ENCODE measurements at places on chromosomes 4 and X. TPM values are rescaled to one million over a fixed set of nuclear protein-coding genes. Genes with fewer than 3 reads are reported as not detected.

DNA sequence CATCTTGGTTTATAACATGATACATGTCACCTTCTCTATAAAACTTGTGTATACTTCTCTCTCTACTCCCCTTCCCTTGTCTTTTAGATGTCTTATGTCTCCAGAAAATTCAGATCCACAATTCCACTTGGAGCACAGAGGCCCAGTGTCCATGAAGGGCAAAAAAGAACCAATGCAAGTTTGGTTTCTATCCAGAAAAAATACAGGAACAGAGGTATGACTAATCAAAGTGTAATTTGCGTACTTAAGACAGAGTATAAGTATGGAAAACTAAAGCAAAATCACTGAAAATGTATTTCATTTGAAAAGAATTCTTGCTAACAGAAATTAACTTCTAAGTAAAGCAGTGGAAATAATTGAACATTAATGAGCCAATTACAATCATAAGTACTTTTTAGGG is 46.2 kb downstream of the GUCY1B1 start:
- no peak overlapping the region for H3K4me3 ChIP-seq
- H3K27ac ChIP-seq, result no peak overlapping the region
- H3K4me1 ChIP-seq, result no peaks in the 10 kb centered on the region
- no peaks in the 10 kb centered on the region for H3K27me3 ChIP-seq

The DCLK2 gene
- 2.7 TPM for total RNA-seq

DNA sequence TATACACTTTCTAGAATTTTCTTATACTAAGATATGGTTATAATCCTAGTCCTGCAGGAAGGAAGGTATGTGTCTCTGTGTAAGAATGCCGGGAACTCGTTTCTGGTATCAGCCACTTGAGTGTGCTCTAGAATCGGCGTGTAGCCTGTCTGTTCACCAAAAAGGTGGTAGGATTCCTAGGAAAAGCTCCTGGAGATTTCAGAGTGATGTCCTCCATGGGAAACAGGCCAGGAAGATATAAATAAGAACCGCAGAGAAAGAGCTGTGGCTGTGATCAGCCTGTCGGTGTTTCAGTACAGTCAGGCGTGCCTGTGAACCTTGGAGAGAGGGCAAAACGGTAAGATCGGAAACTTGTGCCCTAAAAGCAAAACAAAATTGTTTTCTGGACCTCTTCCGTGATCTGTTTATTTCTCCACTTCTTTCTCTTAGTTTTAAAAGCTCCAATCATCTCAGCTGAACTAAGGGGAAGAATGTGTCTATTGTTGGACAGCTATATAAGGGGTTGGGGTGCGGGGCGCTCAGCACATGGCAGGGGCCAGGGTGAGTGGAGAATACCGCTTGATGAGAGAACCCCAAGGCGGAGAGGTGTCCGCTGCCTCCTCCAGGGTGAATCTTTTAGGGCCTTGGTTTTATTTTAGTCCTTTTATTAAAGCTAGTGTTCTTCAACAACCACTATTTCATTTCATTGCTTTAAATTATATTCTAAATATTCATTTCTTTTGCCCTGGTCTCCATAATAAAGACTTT is 303.8 kb upstream of the TENM3 start:
- peaks cover 5% of the 10 kb centered on the region for H3K27me3 ChIP-seq
- H3K4me1 ChIP-seq, result no peaks in the 10 kb centered on the region
- DNase-seq, result no peak
- H3K36me3 ChIP-seq, result no peaks in the 10 kb centered on the region
- no peak overlapping the region for H3K27ac ChIP-seq

The PABPC1L2A gene
- not detected for total RNA-seq

DNA sequence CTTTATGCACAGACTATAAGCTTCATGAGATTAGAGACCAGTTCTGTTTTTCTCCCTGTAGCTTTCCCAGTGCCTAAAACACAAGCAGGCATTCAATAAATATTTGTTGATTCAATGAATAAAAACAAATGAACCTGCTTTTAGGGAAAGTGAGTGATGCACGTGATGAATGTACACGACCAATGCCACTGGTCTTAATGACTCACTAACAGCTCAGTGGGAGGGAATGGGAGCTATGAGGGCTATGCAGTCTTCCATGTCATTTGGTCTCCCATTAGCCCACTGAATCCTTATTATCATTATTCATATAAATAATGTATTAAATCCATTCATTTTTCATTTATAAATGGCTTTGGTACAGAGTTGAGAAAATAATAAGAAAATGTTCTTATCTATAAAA is 247.4 kb downstream of the FBXO8 start:
- H3K4me3 ChIP-seq, result no peak overlapping the region
- no peaks in the 10 kb centered on the region for H3K4me1 ChIP-seq
- no peak for DNase-seq
- H3K27me3 ChIP-seq, result peaks cover 26% of the 10 kb centered on the region

The EDA gene
- 5.2 TPM for total RNA-seq

DNA sequence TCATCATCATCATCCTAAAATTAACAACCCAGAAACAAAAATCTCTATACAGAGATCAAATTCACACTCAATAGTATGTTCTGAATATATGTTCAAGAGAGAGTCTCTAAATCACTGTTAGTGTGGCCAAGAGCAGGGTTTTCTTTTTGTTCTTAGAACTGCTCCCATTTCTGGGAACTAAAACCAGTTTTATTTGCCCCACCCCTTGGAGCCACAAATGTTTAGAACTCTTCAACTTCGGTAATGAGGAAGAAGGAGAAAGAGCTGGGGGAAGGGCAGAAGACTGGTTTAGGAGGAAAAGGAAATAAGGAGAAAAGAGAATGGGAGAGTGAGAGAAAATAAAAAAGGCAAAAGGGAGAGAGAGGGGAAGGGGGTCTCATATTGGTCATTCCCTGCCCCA is 32.3 kb downstream of the CYBB start:
- no peak overlapping the region for H3K27ac ChIP-seq
- no peaks in the 10 kb centered on the region for H3K4me1 ChIP-seq
- H3K36me3 ChIP-seq, result no peaks in the 10 kb centered on the region
- no peak for DNase-seq
- H3K27me3 ChIP-seq, result no peaks in the 10 kb centered on the region
- no peak overlapping the region for H3K4me3 ChIP-seq

- no peak for DNase-seq
- H3K27me3 ChIP-seq, result no peaks in the 10 kb centered on the region
- H3K4me3 ChIP-seq, result no peak overlapping the region
- H3K4me1 ChIP-seq, result no peaks in the 10 kb centered on the region
- H3K27ac ChIP-seq, result no peak overlapping the region
Observed at GRCh38 chr4:108141213-108141950, 27.4 kb downstream of the LEF1 start.

- H3K36me3 ChIP-seq, result no peaks in the 10 kb centered on the region
- H3K4me1 ChIP-seq, result no peaks in the 10 kb centered on the region
- H3K27ac ChIP-seq, result no peak overlapping the region
- H3K4me3 ChIP-seq, result no peak overlapping the region
Observed at GRCh38 chr4:110669663-110670062, 46.8 kb upstream of the PITX2 start.

DNA sequence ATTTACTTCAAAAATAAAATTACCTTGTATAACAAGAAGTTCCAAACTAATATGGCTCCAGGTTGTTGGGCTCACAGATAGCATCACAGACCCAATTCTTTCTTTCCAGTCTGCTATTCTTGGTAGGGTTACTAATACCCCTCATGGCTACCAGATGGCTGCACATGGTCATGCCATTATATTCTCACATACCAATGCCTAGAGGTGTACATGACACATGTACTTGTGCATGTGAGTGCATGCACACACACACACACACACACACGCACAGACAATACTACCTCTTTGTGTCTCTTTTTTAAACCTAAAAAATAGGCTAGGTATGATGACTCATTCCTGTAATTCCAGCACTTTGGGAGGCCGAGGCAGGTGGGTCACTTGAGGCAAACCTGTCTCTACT is 31.1 kb downstream of the FBXO8 start:
- no peaks in the 10 kb centered on the region for H3K4me1 ChIP-seq
- H3K4me3 ChIP-seq, result no peak overlapping the region
- DNase-seq, result no peak
- H3K36me3 ChIP-seq, result no peaks in the 10 kb centered on the region

Data from HCT116 (cell line).